Temporal lobe (tissue), 4 donors: ENCODE measurements at places on chromosomes 7 and 10. TPM values are rescaled to one million over a fixed set of nuclear protein-coding genes. Genes with fewer than 3 reads are reported as not detected.

SPDYE11 gene
- under 0.01 TPM for total RNA-seq

FAM241B gene
- 12.8 TPM for total RNA-seq

EXOC4 gene
- 231 TPM for total RNA-seq

CNNM1 gene
- total RNA-seq, result 3.4 TPM

PLAC9 gene
- total RNA-seq, result 1.7 TPM

PRPF18 gene
- total RNA-seq, result 32.0 TPM

LIPN gene
- total RNA-seq, result 0.25 TPM

PTPRN2 gene
- total RNA-seq, result 47.7 TPM

HOXA2 gene
- not detected for total RNA-seq

GOT1 gene
- total RNA-seq, result 14.5 TPM

KIAA1217 gene
- 5.2 TPM for total RNA-seq

SYT15B gene
- under 0.01 TPM for total RNA-seq

COMTD1 gene
- total RNA-seq, result 19.9 TPM

TMEM178B gene
- total RNA-seq, result 64.7 TPM

CHN2 gene
- 69.3 TPM for total RNA-seq

CALD1 gene
- 27.5 TPM for total RNA-seq

ELN gene
- total RNA-seq, result 11.3 TPM

ANXA8 gene
- not detected for total RNA-seq

C10orf105 gene
- 0.25 TPM for total RNA-seq

KIFBP gene
- 34.7 TPM for total RNA-seq

PDK4 gene
- 6.4 TPM for total RNA-seq

ZNF503 gene
- 0.98 TPM for total RNA-seq

FXYD4 gene
- total RNA-seq, result not detected

NUTM2A gene
- 2.7 TPM for total RNA-seq

GARIN1A gene
- 0.74 TPM for total RNA-seq

RAMP3 gene
- 6.1 TPM for total RNA-seq

PDZD7 gene
- 3.2 TPM for total RNA-seq

PRKCQ gene
- total RNA-seq, result 2.2 TPM
